Activated naive CD8-positive, alpha-beta T cell treated with anti-CD3 and anti-CD28 coated beads, Interleukin-2, amount 10 ng/mL, durations not matched to agents 7 days and 5 days (primary cell): ENCODE measurements at places on chromosomes 11 and 22. TPM values are rescaled to one million over a fixed set of nuclear protein-coding genes. Genes with fewer than 3 reads are reported as not detected.

Gene MYBPC3
- total RNA-seq: 0.11 TPM

DNA sequence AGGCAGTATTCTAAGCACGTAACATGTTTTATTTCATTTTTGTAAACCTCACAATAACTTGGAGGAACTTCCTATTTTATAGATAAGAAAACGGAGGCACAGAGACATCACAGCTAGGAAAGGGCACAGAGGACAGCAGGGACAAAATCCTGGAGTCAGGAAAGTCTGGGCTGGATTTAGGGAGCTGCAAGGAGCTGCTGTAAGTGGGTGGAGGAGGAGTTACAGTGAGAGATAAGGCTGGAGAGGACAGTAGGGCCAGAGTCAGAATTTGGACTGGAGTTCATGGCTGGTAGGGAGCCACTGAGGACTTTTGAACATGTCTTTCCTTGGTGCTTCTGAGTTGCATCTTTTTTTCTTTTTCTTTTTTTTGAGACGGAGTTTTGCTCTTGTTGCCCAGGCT lies 32.2 kb upstream of the PTPRJ start:
- H3K27me3 ChIP-seq: no peaks in the 10 kb centered on the region
- H3K27ac ChIP-seq: peak overlapping the region; percentile 27
- H3K4me1 ChIP-seq: peaks cover 33% of the 10 kb centered on the region
- no peak for DNase-seq
- H3K36me3 ChIP-seq: no peaks in the 10 kb centered on the region

- DNase-seq: no peak
- no peak overlapping the region for H3K27ac ChIP-seq
- no peak overlapping the region for H3K4me3 ChIP-seq
- peaks cover 5% of the 10 kb centered on the region for H3K4me1 ChIP-seq
- peaks cover 3% of the 10 kb centered on the region for H3K27me3 ChIP-seq
- H3K36me3 ChIP-seq: peaks cover 5% of the 10 kb centered on the region
These were observed 27.5 kb upstream of the POU2AF1 start for GRCh38 chr11:111406589-111406988.

Gene DCDC1
- total RNA-seq: not detected

Gene ROBO4
- not detected for total RNA-seq

Gene SIDT2
- total RNA-seq: 34.9 TPM

- no peaks in the 10 kb centered on the region for H3K4me1 ChIP-seq
- no peak for DNase-seq
- H3K36me3 ChIP-seq: no peaks in the 10 kb centered on the region
- peaks cover 13% of the 10 kb centered on the region for H3K27me3 ChIP-seq
- no peak overlapping the region for H3K4me3 ChIP-seq
These were observed 7.0 kb upstream of the CEP126 start for GRCh38 chr11:101907815-101908214.

DNA sequence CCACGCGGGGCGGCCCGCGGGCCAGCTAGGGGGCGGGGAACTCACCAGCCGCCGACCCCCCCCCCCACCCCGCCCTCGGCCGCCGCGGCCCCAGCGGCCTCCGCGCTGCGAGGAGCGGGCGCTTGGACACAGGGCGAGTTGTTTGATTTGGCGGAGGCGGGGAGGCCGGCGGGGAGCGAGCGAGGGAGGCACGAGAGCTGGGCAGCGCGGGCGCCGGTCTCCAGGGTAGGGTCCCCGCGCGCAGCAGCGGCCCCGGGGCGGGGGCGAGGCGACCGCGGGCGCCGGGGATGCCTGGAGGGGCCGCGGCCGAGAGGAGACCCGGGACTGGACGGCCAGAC lies 64.4 kb downstream of the NAV2 start:
- H3K36me3 ChIP-seq: no peaks in the 10 kb centered on the region
- H3K27me3 ChIP-seq: peaks cover 60% of the 10 kb centered on the region
- H3K4me1 ChIP-seq: peaks cover 3% of the 10 kb centered on the region

DNA sequence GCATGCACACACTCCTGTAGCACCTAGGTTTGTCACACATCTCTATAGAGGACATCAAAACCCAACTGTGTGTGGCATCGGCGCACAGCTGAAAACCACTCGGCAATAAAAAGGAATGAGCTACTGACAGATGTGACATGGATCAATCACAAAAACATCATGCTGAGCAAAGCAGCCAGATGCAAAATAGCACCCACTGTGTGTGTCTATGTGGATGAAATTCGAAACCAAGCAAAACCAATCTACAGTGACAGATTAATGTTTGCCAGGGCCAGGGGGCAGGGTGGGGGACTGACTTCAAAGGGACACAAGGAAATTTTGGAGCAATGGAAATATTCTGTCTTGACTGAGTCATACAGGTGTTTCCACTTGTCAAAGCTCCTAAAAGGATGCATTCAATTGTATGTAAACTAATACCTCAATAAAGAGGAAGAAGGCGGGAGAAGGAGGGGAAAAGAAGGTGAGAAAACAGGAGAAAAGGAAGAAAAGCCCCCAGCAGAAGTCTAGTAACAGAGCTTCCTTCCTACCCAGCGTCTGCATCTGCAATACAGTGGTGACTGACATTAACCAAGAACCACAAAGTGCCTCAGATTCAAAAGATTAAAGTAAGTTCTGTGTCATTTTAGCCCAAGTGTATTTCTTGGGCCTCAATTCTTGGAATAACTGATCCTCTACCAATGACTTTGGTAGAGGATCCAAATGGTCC lies 49.8 kb downstream of the PACSIN2 start:
- H3K4me3 ChIP-seq: peak overlapping the region; percentile 40
- peak overlapping the region; percentile 43 for H3K27ac ChIP-seq
- H3K27me3 ChIP-seq: no peaks in the 10 kb centered on the region
- H3K36me3 ChIP-seq: peaks cover 8% of the 10 kb centered on the region
- peaks cover 48% of the 10 kb centered on the region for H3K4me1 ChIP-seq
- no peak for DNase-seq

DNA sequence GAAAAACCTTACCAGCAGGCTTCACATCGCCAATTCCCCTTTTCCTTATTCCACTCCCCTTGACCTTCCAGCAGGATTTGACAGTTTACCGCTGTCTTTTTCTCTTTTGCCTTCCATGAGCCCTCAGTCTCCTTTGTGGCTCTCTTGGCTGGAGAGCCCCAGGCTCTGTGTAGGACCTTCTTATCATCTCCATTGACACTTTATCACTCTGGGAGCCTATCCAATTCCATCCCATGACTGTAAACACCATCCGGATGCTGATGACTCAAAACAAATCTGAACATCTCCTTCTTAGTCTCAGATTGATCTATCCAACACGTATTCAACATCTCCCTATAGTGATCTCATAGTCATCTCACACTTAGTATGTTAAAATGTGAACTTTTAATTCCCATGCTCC lies 36.0 kb downstream of the HTR3A start:
- peaks cover 9% of the 10 kb centered on the region for H3K4me1 ChIP-seq
- no peak overlapping the region for H3K27ac ChIP-seq

GRCh38 chr11:35796562-35796961 lies 134.0 kb downstream of the TRIM44 start:
- H3K27ac ChIP-seq: no peak overlapping the region
- peaks cover 8% of the 10 kb centered on the region for H3K4me1 ChIP-seq
- no peak overlapping the region for H3K4me3 ChIP-seq
- H3K27me3 ChIP-seq: no peaks in the 10 kb centered on the region
- peaks cover 13% of the 10 kb centered on the region for H3K36me3 ChIP-seq

GRCh38 chr11:95248666-95249467 lies 17.9 kb upstream of the SESN3 start:
- no peaks in the 10 kb centered on the region for H3K27me3 ChIP-seq
- H3K36me3 ChIP-seq: no peaks in the 10 kb centered on the region
- no peak overlapping the region for H3K27ac ChIP-seq

- no peak overlapping the region for H3K27ac ChIP-seq
- peaks cover 2% of the 10 kb centered on the region for H3K4me1 ChIP-seq
- DNase-seq: no peak
- H3K4me3 ChIP-seq: no peak overlapping the region
These were observed 51.6 kb upstream of the GDPD4 start for GRCh38 chr11:77353131-77353530.
